ENCODE measurements at places on chromosomes 13 and 19. TPM values are rescaled to one million over a fixed set of nuclear protein-coding genes. Genes with fewer than 3 reads are reported as not detected.

PCP2 gene
- not detected for total RNA-seq

DNA sequence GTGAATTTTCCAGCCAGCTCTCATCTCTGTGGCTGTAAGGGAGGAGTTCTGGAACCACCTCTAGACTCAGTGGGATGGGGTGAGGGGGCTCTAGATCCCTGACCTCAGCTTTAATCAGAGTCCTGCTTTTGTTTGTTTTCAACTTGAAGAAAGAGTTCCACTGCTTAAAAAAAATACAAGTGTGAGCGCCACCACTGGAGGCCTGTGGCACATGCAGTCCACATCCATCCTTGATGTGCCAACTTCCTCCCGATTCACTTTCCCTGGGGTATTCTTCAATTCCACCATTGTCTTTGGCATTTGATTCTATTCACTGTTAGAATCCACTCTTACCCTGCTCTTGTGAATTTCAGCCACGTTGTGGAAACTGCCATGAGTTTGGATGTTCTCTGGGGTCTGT is 62.4 kb upstream of the GJB6 start:
- DNase-seq: no peak

DNA sequence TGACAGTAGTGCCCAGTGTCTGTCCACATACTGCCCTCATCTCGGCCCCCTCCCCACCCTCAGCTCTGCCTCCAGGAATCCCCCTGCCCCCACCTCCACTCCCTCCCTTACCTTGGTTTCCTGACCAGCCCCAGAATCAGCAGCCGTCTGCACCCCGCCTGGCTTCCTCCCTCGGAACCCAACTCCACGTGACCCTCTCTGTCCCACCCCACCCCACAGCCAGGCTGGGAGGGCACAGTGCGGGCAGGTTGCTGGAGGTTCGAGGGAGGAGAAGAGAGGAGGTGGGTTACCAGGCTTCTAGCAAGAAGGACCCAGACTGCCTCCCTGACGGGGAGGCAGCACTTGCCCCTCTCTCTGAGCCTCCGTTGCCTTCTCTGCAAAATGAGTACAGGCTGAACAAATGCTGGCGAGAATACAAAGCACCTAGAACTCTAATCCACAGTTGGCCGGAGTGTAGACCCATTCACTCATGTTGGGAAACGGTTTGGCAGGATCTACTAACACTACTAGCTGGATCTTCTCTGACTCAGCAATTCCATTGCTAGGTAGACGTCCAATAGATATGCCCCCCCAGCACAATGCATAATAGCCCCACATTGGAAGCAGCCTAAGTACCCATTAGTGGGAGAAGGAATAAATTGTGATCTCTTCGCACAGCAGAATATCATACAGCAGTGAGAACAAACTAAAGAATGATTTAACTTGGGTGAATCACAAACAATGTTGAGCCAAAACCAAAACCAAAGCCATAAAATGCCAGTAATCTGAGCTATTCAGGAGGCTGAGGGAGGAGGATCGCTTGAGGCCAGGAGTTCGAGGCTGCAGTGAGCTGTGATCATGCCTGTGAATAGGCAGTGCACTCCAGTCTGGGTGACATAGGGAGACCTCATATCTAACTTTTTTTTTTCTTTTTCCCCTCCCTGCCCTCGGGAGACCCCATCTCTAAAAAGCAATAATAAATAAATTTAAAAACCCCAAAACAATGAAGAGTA is at the start of gene RASAL3:
TSS of gene RASAL3 (minus strand) at position 151 of the 992 bp plus-strand sequence. CDS start 186 bp downstream, outside the sequence.
- no peak for DNase-seq

- DNase-seq: no peak
Measured at GRCh38 chr13:28031220-28031895, 42.9 kb upstream of the URAD start.

GRCh38 chr13:80695841-80696240 is 354.9 kb upstream of the SPRY2 start:
- no peak for DNase-seq
